Cerebellar nuclear complex (tissue), 1 donor: ENCODE measurements at places on chromosomes 12 and 14.

GRCh38 chr12:4862809-4863208 lies 46.9 kb upstream of the KCNA1 start:
- DNase-seq: no peak

GRCh38 chr14:93295541-93296220 lies 37.2 kb downstream of the BTBD7 start:
- no peak for DNase-seq

DNA sequence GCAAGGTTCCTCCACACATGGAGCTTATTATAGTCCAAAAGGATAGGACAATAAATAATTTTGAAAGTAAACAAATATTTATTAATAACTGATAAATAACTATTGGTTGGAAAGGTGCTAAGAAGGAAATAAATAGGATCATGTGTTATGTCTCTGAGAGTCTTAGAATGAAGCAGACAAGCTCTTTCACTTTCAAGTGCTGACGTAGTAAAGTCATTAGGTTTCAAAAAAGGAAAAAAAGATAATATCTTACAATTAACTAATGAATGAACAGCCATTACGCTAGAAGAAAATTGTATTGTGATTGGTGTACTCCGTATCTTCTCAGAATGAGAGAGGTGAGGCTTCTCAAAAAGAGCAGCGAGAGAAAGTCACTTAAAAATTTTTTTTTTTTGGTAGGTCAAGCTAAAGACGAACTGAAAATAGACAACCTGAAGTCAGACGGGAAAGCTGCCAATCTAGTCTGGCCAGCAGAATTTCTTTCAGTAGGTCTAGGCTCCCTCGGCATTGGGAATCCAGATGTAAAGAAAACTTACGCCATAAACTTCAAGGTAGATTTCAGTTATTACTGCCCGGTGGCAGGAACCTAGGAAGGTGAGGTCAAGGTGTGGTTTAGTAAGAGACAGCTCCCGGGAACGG lies 583 bp upstream of the LEMD3 start:
- no peak for DNase-seq

- DNase-seq: no peak
These were observed 40.2 kb downstream of the HEATR5A start for GRCh38 chr14:31380106-31380505.
